ENCODE measurements at places on chromosomes 2 and 18. TPM values are rescaled to one million over a fixed set of nuclear protein-coding genes. Genes with fewer than 3 reads are reported as not detected.

The DPP4 gene
- 2.2 TPM for total RNA-seq

- peak; percentile 31 for DNase-seq
Measured at GRCh38 chr18:50649821-50650220, 89.9 kb downstream of the MAPK4 start.

GRCh38 chr2:169315357-169315756 lies 47.0 kb downstream of the LRP2 start:
- no peak for DNase-seq

DNA sequence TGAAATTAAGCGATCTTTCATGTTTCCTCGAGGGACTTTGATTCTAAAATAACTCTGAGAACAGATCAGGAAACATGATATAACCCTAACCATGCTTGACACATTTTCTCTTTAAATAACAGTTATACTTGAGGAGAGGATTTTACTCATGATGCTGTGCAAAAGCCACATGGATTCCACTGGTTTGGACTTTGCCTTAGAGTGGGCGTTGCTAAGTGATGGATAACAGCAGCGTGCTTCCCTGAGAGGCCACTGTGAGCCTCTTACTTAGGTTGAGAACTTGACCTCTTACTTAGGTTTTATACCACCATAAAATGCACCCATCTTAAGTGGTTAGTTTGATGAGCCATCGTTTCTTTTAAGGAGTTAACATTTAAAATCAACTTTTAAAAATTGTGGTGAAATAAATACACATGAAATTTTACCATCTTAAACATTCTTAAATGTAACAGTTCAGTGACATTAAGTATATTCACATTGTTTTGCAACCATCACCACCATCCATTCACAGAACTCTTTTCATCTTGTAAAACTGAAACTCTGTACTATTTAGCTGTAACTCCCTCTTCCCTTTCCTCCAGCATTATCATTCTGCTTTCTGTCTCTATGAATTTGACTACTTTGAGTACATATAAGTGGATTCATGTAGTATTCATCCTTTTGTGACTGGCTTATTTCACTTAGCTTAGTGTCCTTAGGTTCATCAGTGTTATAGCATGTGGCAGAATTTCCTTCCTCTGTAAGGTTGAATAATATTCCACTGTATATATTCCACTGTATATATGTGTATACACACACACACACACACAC lies 22.6 kb downstream of the ANXA4 start:
- DNase-seq, result no peak

DNA sequence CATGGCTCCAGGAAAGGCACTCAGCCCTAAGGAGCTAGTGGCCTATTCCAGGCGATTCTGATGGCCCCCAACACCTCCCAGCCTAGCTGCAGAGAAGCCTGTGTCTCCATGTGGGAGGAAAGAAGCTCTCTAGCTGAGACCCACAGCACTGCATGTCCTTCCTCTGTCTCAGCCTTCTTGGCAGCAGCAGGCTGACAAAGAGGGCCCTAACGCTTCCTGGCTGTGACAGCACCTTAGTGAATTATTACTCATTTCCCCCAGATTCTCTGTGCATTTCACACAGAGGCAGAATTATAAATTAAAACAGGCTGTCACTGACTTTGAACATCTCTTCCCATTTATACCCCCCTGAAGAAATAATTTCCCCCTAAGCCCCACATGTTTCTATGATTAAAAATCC lies 206.8 kb downstream of the CLIP4 start:
- DNase-seq, result no peak

DNA sequence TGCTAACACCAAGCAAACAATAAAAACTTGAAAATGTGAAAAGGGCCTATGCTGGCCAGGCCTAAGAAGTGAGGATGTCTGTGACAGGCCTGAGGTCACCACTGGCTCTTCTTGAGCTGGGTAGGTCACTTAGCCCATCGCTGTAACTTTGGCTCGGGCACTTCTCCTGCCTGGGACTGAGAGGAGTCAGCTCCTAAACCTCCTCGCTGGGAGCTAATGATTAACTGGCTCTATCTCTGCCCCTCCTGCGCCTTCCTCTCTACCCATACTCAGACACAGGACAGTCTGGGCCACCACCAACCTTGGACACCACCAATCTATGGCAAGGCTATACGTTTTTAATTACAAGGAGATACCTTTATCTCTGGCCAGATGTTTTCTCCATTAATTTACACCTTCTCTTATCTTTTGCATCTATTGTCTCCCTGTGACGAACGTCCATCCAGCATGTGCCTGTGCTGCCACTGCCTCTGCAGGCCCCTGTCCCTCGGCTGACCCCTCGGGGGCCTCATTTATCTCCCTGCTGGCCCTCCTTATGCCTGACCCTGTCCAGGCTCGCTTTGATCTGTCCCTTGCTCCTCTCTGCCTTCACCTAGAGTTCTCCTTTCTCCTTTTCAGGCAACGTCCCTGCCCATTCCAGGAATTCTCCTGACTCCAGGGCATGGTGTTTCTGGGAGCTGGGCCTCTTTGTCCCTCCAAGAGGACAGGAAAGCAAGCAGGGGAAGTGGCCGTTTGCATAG lies 149.1 kb upstream of the GATA6 start:
- DNase-seq, result no peak

The ARHGAP15 gene
- total RNA-seq, result 1.2 TPM

- DNase-seq, result no peak
Measured at GRCh38 chr18:13457327-13457726, 238.8 kb downstream of the LDLRAD4 start.

DNA sequence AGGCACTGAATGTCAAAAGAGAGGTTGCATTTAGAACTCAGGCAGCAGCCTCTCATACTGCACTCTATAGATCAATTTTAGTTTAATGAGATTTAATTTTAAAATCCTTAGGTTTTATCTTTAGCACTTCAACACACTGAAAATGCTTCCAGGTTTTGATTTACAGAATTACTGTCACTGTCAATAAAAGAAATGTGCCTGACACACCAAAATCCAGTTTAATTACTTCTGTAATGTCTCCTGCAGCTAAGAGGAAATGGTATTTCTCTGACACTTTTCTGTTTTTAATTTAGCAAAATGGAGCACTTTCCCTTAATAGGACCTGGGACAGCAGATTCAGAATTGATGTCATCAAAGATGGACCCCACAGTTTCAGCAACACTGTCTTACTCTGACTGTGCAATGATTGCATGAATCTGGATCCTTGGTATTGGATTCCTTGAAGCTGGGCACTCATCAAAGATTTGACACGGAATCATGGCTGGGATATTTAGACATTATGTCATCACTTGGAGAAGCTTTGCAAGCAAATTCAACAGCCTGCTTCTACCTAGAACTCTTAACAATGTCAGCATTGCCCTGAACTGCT lies 576.5 kb downstream of the NRXN1 start:
- no peak for DNase-seq

DNA sequence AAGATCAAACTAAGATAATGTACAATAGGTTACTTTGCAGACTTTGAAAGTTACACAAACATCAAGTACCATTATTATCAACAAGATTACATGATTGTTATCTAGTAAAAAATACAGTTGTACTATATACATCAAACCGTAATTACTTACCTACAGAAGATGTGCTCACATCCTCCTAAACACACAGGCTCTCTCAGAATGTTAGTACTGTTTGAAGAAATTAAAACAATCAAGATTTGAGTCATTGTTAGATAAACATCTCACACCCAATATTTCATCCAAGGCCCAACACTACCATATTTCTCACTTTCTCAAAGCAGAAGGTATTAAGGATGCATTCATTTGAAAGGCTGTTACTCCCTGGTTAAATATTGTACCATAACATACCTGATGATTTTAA lies 12.6 kb downstream of the BARD1 start:
- DNase-seq, result no peak

DNA sequence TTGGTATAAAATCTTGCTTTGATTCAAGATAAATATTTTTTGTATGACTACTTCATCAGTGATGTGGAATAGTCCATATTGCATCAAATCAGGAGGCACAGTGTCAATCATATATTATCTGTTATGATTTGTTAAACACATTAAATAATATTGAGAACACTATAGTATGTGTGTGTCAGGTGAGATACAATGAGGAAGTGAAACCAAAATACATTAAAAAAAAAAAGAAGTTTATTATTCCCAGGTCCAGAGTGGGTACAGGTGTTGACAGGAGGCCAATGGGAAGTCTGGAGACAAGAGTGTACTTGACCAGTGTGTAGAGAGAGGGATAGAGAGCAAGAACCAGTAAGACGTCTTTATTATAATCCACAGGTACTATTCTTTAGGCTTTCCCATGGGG lies 292.6 kb downstream of the FSIP2 start:
- no peak for DNase-seq

- DNase-seq, result no peak
Measured at GRCh38 chr2:222732489-222733178, 61.2 kb downstream of the MOGAT1 start.

DNA sequence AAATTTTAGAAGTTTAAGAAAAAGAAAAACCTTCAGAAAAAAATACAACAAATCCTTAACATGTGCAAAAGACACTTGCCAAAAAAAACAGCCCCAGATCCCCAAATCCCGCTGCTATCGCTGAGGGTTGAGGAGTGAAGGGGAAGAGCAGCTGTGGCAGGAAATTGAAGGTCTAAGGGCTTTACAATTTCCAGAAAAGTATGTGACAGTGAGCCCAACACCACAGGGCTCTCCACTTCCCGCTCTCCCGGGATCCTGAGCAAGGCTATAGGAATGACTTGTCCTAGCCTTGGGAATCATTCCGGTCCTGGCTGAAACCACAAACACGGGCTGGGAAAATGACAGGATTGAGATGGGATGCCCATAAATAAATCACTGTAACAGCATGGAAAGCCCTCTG lies 191.4 kb downstream of the TMEM163 start:
- no peak for DNase-seq

The SERPINB4 gene
- not detected for total RNA-seq

- DNase-seq, result no peak
Measured at GRCh38 chr2:97998431-97999005, 2.8 kb upstream of the TMEM131 start.

DNA sequence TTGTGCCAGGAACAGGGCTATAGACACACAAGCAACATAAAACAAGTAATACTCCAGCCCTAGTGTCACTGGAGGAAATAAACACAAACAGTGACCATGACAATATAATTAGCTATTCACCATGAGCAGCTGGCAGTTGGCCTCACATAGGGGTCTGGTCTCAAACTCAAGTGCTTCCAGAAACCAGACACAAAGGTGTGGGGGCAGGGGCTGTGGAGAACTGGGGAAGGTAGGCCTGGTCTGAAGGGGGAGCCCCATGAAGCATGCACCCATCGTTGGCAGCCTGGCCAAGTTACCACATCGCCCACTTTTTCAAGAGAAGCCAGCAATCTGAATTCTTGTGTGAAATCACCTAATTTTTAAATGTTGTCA lies 49.5 kb upstream of the SP3 start:
- DNase-seq, result no peak

GRCh38 chr2:112724591-112725525 lies 4.0 kb downstream of the NT5DC4 start:
- DNase-seq, result no peak

GRCh38 chr2:216537366-216537765 lies 38.7 kb downstream of the RPL37A start:
- no peak for DNase-seq

- DNase-seq, result peak; percentile 36
Measured at GRCh38 chr18:76709659-76710645, 112.4 kb upstream of the ZNF236 start.

DNA sequence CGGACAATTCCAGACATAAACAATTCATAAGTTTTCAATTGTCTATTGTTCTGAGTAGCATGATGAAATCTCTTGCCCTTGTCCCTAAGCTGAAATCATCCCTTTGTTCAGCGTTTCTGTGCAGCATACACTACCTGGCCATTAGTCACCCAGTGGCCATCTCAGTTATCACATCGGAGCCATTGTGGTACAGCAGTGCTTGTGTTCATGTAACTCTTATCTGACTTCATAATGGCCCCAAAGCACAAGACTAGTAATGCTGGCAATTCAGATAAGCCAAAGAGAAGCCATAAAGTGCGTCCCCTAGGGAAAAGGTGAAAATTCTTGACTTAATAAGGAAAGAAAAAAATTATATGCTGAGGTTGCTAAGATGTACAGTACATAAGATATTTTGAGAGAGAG lies 127.2 kb downstream of the FHOD3 start:
- no peak for DNase-seq

DNA sequence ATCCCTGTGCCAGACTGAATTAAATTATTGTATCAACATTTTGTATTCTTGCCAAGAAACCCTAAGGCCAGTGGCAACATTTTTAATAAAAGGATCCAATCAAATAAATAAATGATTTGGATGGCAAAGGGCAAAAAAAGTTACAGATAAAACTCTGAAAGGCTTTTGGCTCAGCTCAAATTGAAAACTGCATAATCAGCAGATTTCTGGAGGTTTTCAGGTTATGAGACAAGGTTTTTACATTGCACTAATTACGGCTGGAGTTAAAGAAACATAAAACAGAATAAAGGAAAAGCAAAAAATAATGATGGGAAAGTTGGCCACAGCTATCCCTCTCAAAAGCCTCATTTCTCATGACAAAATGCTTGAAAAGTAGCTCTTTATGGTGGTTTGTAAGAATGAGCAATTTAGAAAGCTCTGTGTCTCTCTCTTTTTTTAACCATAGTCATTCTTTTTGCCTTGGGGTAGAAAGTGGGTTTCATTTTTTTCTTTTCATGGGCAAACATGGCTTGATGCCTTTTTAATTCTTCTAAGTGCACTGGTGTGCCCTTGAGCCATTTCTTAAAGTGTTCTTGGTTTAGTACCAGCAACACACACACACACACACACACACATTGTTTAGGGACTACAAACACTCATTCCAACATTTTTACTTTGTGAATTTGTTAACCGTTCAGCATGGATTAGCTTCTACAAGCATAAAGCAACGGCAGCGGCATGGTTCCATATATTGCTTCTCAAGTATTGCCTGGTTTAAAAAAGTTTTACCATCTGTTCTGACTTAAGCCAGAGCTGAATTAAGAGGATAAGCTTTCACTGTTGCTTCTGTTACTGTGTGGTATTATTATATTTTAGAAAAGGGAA lies 747.1 kb upstream of the FSHR start:
- no peak for DNase-seq

The GPC1 gene
- 112 TPM for total RNA-seq

The PPIL3 gene
- 13.9 TPM for total RNA-seq

The PAIP2B gene
- 17.2 TPM for total RNA-seq

The CKAP2L gene
- total RNA-seq, result not detected

- no peak for DNase-seq
Measured at GRCh38 chr18:24470805-24471204, 10.4 kb downstream of the HRH4 start.

GRCh38 chr2:109295070-109295780 lies 166.2 kb downstream of the SH3RF3 start:
- no peak for DNase-seq

DNA sequence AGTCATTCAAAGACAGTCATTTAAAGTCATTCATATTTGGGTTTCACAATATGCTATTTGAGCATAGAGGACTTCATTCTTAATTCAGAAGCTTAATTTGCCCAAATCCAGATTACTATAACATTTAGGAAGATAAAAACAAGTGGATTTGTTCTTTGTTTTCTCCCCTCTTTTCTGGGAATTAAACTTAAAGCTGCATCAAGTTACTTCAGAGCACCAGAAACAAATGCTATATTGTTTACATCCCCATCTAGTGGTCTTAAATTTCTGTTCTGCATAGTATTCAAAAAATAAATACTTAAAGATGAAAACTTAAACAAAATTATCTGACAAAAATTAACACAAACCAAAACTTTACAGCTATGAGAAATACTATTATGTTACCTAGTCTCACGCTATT lies 34.7 kb upstream of the MARCHF7 start:
- no peak for DNase-seq
